Activated B cell treated with CpG ODN at 0.5 μM for 24 hours (primary cell): ENCODE measurements at places on chromosomes 2 and 18.

DNA sequence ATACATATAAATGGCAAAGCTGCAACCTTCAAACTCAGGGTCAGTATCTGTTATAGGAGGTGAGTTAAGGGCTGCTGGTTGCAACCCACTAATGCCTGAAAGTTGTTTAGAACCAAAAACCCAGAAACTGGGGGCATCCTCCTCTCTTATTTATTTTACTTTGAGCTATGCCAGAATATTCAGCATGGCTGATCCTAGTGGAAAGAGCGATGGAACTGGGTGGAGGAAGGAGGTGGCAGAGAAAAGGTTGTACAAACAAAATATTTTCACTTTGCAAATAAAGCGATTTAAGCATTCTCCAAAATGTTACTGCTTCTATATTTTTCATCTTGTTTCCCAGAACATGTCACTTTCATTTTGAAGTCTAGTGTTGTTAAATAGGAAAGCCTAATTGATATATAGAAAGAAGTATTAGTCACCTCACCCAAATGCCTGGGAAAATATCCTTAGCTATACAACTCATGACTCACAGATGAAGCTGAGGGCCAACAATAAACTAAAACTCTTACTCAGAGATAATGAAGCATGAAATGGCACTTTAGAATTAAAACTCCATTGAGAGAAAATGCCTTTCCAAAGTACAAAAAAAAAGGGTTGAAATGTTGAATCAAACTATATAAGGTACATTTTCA lies 251.4 kb upstream of the UBE2E3 start:
- no peak for DNase-seq
- H3K27me3 ChIP-seq: peaks cover 2% of the 10 kb centered on the region
- H3K4me3 ChIP-seq: no peak overlapping the region
- no peak overlapping the region for H3K27ac ChIP-seq

GRCh38 chr2:161233858-161234431 lies 73.7 kb downstream of the TANK start:
- H3K27ac ChIP-seq: no peak overlapping the region
- H3K4me1 ChIP-seq: peaks cover 25% of the 10 kb centered on the region
- no peak for DNase-seq

- no peaks in the 10 kb centered on the region for H3K4me1 ChIP-seq
- H3K4me3 ChIP-seq: no peak overlapping the region
- DNase-seq: no peak
- H3K27me3 ChIP-seq: no peaks in the 10 kb centered on the region
- H3K36me3 ChIP-seq: no peaks in the 10 kb centered on the region
- no peak overlapping the region for H3K27ac ChIP-seq
Measured at GRCh38 chr18:38402509-38402908, 836.9 kb upstream of the CELF4 start.

DNA sequence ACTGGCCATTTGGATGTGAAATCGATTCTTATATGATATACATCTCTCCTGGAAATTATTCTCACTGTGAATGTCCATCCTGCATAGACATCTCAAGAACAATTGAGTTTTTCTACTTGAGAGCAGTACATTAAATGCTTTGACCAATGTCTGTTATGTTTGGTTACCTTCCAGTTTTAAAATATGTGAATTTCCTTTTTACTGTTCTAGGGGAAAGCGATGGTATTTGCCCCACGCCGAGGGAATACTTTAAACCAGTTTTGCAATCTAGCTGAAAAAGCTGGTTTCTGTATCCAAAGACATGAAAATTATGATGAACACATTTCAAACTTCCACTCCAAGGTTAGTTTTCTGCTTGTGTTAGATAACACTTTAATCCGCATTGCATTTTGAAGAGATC lies 175.3 kb upstream of the SIX3 start:
- no peaks in the 10 kb centered on the region for H3K36me3 ChIP-seq
- H3K4me3 ChIP-seq: no peak overlapping the region
- peaks cover 22% of the 10 kb centered on the region for H3K27me3 ChIP-seq
- H3K4me1 ChIP-seq: peaks cover 19% of the 10 kb centered on the region
- H3K27ac ChIP-seq: no peak overlapping the region
